ENCODE measurements at places on chromosomes 16 and 17.

DNA sequence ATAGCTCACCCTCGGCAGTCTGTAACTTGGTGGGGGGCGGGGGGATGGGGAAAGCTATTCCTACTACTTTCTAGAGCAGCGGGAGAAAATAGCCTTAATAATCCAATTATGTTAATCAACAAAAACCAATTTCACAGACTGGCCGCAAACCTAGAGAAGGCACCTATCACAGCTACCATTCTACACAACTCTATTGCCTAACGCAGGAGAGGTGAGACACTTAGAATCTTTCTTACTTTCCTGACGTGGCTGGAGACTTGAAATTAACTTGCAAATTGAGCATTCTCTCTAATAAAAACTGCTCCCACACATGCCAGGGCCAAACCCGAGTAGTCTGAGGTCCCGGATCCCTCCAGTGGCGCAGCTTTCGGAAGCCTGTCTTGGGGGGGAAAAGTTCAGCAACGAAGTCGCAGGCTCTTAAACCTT lies 794 bp downstream of the SMG6 start:
- no peak for DNase-seq

GRCh38 chr17:7887038-7887481 lies 1.5 kb upstream of the CHD3 start:
- no peak for DNase-seq

DNA sequence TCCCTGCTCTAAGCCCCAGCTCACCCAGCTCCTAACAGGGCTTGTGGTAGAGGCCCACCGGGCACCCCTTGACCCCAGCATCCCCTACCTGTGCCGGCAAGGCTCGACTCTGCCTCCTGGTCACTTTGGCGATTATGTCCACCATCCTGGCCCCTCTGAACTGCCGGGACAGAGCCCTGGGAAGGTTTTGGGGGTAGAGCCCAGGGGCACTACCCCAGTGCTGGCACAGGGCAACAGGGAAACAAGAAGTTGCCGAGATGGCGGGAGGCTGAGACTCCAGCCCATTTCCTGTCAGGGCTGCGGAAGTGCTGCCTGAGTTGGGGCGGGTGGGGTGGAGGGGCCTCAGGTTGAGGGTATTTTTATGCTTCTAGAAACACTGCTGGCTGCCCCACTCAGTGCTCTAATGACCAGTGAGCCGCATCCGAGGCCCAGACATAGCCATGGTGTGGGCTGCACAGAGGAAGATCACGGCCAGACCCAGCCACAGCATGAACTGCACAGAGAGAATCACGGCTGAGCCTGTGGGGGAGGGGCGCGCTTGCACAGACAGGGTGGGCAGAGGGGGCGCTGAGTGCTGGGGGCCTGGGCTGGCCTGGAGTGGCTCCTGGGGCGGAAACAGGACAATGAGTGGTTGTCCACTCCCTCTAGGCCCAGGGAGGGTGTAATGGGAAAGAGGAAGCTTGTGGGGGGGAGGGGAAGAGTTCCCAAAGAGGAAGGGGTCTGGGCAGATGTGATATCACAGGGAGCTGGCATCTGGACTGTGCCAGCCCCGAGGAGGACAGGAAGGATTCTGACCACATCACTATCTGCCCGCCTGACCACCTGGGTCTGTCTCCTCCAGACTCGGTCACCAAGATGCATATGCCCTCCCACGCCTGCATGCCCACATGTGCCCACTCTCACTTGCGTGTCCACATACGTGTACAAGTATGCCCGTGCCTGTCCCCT lies 22.3 kb downstream of the ARHGAP27 start:
- no peak for DNase-seq

- DNase-seq = no peak
Observed at GRCh38 chr16:30470632-30470995, 1.9 kb upstream of the ITGAL start.

Measured in amniotic stem cell (primary cell).